Brain microvascular endothelial cell (primary cell): ENCODE measurements at places on chromosomes 1 and 21.

GRCh38 chr1:52634111-52634510, 1.1 kb downstream of the SHISAL2A start:
- no peak for DNase-seq

GRCh38 chr1:31637915-31638673, 6.6 kb downstream of the PEF1 start:
- no peak for DNase-seq

DNA sequence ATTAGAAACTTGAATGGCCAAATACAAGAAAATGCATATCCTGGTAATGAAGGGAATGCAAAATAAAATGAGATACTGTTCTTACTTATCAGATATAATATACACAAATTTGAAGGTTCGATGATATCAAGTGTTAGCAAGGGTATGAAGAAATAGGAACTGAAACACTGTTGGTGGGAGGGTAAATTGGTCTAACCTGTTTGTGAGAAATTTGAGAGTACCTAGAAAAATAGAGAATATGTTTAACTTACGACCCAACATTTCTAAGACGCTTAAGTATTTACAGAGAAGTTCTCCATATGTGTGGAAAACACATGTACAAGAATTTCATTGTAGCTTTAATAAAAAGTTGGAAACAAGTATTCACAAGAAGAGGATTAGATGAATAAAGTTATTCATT, 25.9 kb downstream of the ATG4C start:
- no peak for DNase-seq

DNA sequence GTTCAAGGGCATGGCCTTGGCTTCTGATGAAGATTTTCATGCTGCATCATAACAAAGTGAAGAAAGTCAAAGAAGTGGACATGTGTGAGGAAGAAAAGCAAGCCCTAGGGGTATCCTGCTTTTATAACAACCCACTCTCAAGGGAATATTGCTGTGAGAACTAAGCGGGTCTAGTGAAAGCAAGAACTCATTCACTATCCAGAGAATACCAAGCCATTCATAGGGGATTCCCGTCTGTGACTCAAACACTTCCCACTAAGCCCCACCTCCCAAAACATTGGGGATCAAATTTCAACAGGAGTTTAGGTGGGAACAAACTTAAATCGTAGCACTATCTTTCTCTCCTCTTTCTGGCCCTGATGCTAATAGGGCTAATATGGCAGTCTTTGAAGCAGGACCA, 98.5 kb upstream of the CTTNBP2NL start:
- DNase-seq, result no peak
